ENCODE measurements at places on chromosomes 16 and 17.

GRCh38 chr16:2333772-2334379, 6.7 kb downstream of the ABCA3 start:
- DNase-seq: no peak

DNA sequence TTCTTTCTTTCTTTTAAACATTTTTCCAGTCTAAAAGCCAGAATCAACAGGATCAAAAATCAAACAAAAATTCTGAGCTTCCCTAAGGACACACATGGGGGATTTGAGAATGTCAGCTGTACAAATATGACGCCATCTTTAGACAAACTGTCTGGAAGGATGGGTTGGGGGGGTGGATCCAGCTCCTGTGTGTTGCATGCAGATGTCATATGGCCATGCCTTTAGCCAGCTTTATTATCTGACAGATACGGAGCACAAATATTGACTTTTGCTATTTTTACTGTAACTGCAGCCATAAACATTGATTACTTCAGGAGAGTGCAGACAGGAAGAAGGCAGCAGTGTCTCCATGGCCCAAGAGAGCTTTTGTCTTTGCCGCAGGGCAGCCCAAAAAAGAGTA, 279.4 kb upstream of the ELAC2 start:
- no peak for DNase-seq

- peak; percentile 51 for DNase-seq
Measured at GRCh38 chr17:16488186-16488967, 3.6 kb downstream of the LRRC75A start.

DNA sequence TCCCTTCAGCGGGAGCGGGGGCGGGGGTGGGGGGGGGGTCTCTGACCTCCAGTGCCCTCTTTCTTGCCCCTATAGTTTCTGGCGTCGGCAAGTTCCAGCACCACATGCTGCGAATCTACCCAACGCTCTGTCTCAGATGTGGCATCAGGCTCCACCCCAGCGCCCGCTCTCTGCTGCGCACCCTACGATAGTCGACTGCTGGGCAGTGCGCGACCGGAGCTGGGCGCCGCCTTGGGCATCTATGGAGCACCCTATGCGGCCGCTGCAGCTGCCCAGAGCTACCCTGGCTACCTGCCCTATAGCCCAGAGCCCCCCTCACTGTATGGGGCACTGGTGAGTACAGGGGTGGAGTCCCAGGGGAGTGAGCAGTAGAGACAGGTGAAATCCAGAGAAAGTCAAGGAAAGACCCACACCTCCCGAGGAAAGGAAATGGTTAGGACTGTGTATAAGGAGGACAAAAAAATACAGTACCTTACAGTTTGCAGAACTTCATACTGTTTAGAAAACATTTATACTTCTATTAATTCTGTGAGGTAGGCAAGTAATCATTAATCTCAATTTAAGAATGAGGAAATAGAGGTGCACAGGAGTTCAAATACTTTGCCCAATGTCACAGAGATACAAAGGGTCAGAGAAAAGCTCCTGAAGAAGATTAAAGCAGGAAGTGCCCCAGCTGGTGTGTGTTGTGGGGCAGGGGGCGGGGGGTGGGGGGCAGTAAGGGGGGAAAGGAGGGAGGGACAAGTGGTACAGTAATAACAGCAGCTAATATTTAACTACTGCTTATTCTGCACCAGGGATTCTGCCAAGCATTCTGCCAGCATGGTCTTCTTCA, 2.5 kb downstream of the IRX6 start:
- no peak for DNase-seq

- no peak for DNase-seq
Measured at GRCh38 chr16:4209666-4210065, 32.2 kb downstream of the SRL start.

GRCh38 chr17:78892520-78892919, 10.5 kb downstream of the CEP295NL start:
- DNase-seq: no peak

DNA sequence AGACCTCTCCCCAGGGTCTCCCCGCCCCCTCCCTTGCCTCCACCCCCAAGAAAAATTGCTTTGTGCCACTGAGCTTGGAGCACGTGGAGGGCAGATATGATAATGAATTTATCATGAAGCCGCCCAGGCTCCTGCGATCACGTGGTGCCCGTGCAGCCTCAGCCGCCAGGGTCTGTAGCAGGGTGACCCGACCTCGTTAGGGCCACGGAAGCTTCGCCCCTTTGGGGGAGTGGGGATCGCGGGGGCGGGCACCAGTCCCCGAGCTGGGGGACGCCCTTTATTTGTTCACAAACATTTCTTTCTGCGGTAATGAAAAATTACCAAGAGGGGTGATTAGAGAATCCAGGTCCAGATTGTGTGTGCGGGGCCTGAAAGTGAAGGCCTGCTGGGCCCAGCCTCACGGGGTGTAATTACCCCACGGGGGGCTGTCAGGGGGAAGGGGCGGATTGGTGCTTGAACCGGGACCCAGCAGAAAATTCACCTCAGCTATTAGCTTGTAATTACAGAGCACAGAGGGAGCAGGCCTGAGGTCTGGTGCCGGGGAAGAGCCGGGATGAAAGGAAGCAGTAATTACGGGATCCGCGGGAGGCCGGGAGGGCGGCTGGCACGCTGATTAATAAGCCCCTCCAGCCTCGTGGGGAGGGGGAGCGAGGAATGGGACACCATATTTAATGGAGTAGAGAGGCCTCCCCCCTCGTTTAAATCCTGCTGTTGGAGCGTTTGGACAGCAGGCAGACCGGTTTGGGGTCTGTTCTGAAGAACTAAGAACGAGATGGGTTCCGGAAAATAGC, 13.3 kb downstream of the GSE1 start:
- peak; percentile 62 for DNase-seq

DNA sequence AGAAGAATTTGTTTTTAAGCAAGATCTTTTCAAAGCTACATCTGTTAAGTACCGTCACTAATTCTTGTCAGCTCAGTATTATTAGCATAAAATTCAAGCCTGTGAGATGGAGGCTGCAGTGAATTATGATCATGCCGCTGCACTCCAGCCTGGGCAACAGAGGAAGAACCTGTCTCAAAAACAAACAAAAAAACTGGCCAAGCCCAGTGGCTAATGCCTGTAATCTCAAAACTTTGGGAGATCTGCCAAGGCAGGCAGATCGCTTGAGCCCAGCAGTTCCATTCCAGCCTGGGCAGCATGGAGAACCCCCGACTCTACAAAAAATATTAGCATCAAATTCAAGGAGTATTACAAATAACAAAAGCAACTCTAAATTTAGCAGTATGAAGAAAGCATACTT, 88.0 kb downstream of the STXBP4 start:
- no peak for DNase-seq

DNA sequence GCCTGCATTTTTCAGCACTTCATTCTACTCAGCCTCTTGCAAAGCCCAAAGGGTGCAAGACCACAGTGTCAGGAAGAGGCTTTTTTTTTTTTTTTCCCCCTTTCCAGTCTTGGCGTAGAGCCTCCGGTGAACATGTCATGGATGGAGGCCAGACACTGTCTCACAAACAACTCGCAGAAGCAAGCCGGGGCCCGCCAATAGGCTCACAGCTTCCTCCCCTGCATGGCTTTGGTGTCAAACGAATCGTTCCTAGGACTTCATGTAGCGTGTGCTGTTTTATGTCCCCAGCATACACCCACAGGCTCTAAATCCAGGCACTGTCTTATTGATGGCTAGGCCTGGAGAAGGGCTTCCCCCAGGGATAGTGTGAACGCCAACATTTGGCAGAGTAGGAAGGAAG, 457.7 kb upstream of the MAF start:
- DNase-seq: no peak

GRCh38 chr17:57004944-57005579, 27.1 kb downstream of the SCPEP1 start:
- no peak for DNase-seq

- DNase-seq: no peak
Measured at GRCh38 chr16:83802135-83802534, 5.6 kb upstream of the HSBP1 start.

- no peak for DNase-seq
Measured at GRCh38 chr16:87812200-87812656, 46.4 kb upstream of the KLHDC4 start.

- no peak for DNase-seq
Measured at GRCh38 chr16:88504489-88505404, 51.7 kb downstream of the ZFPM1 start.

DNA sequence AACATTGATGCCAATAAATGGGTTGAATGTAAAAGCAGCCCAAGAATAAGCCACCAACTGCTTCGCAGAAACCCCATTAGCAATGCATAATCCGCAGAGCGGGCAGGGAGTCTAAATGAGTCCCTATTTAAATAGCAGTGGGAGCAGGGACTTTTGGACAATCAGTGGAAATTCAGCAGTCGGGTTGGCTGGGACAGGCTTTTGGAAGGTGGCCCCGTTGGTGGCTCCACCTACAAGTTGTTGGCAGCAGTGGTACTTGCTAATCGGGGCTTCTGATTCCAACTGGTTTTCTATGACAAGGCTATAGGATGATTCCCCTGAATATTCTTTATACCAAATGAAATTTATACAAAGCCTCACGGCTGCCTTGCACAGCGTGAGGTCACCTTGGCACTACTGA, 86.3 kb downstream of the WDR59 start:
- DNase-seq: no peak

- no peak for DNase-seq
Measured at GRCh38 chr16:1080801-1081733, 8.5 kb downstream of the SSTR5 start.

- DNase-seq: no peak
Measured at GRCh38 chr16:77116856-77117255, 74.1 kb upstream of the MON1B start.

DNA sequence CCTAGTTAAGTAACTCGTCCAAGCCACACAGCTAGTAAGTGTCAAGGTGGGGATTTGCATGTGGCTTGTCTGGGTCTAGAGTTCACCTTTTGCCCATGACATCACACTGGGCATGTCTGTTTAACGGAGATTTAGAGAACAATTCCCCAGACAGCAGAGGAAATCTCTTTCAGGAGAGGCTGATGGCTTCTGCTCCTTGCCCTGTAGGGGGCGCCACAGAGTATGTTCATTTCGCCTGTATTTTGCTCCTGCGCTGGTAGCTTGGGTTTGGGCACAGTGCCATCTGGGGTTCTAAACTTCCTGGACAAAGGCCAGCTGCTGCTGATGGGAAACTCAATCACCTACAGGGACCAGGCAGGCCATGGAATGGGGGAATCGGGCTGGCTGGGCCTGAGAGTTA, 20.4 kb downstream of the OTOA start:
- DNase-seq: peak; percentile 58

DNA sequence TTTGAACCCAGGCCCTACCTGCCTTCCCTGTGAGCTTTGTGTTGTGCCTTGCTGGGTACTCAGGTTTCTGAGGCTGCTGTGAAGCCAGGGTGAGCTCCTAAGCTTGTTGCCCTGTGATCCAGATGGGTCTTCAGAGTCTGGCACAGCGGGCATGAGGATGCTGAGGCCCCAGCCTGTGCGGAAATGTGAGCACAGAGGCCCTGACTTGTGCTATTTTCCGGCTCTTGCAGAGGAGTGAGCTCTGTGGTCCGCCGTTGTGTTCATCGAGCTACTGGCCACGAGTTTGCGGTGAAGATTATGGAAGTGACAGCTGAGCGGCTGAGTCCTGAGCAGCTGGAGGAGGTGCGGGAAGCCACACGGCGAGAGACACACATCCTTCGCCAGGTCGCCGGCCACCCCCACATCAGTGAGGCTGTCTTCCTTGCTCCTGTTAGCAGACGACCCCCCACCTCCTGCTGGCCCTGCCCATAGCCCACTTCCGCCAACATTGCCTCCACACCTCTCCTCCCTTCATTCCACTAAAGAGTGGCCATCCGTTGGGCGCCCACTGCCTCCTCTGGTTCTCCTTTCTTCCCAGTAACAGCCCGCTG, 2.7 kb downstream of the PHKG2 start:
- DNase-seq: no peak

DNA sequence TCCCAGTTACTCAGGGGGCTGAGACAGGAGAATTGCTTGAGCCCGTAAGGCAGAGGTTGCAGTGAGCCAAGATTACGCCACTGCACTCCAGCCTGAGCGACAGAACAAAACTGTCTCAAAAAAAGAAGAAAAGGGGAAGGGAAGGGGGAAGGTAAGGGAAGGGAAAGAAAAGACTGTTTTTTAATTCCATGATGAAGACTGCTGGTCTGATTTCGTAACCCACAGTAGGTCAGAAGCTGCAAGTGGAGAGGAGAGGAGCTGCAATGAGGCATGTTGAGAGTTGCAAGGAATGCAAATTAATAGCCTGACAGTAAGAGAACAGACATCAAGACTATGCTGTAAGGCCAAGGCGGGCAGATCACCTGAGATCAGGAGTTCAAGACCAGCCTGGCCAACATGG, 33.3 kb downstream of the HELZ start:
- no peak for DNase-seq

- no peak for DNase-seq
Measured at GRCh38 chr16:79644971-79645667, 44.6 kb upstream of the MAF start.

DNA sequence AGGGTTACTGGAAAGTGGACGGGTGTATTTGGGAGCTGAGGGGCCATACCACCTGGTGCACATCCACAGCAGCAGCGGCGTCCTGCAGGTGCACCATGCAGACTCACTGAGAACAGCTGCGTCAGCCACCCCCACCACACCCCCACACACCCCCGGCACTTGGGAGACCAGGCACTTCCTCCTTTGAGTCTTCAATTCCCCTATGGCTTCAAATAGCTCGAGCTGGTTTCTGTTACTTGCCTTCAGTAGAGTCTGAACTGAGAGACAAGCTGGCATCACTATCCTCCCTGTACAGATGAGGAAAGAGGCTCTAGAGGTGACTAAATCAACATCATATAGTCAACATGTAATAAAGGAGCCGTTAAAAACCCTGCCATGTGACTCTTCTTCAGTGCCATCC, 15.4 kb downstream of the CUEDC1 start:
- DNase-seq: no peak

DNA sequence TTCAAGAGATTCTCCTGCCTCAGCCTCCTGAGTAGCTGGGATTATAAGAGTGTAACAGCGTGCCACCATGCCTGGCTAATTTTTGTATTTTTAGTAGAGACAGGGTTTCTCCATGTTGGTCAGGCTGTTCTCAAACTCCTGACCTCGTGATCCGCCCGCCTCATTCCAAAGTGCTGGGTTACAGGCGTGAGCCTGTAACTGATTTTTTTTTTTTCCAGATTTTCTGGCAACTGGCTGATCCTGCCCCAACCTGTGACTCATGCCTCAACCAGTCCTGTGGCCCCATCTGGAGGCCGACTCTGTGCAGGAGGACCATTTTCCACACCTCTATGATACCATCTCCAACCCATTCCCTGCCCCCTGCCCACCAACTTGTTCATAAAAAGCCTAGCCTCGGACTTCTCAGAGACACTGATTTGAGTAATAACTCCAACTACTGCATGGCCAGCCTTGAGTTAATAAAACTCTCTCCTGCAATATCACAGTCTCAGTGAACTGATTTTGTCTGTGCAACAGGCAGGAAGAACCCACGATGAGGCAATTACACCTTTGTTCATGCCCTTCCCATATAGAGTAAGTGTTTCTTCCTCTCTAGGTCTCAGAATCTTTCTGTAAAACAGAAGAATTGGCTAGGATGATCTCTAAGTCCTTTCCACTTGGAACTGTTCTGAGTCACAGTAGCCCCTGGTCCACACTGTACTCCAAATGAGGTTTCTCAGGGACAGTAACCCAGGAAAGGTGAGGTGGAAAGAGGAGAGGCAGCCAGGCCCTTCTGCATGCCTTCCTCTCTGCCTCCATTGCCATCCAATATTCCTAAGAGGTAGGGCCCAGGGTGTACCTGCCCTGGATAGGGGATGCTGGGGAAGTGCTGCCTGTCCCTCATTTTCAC, 8.8 kb upstream of the CNOT1 start:
- peak; percentile 72 for DNase-seq

All from H9 (cell line).